Ascending aorta (tissue), 2 donors: ENCODE measurements at places on chromosomes 6 and 20. TPM values are rescaled to one million over a fixed set of nuclear protein-coding genes. Genes with fewer than 3 reads are reported as not detected.

SCRT2 gene
- total RNA-seq, result not detected

- no peak for DNase-seq
Observed at GRCh38 chr6:128515550-128516513, 4.6 kb downstream of the PTPRK start.

DNA sequence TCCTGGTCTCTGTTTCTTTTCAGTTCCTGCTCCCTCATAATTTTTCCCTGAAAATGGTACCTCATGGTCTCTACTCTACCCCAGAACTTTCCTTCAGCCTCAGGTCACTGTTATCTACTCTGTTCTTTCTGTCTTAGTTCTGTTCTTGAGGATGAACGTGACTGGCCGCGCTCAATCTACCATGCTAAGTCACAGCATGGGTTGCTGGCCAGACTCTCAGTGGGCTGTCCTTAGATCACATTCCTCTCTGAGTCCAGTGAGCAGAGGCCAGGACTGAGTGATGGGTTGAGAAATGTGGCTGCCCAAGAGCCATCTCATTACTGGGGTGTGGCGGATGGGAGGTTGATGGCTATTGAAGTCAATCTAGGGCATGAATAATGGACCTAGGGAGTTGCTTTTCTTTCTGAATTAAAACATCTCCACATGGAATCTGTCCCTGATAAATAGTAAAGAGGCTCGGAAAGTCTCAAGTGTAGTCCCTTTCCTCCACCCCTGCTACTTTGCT is 164.0 kb upstream of the DTNBP1 start:
- no peak for DNase-seq

DNA sequence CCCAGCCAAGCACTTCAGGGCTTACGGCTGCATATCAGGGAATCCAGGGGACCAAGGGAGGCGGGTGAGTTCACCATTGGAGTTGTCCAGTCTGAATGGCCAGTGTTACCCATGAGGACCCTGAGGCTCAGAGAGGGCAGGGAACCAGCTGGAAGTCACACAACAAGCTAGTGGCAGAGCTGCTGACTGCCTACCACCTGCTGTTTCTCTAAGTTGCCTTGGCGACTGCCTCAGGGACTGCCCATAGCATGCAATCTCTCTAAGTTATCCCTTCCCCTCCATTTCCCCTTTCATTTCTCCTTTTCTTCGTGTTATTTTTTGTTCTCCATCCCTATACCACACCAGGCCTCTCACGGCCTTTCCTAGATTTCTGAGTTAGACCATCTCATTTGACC is 71.8 kb upstream of the SIRPA start:
- DNase-seq, result no peak

- DNase-seq, result no peak
Observed at GRCh38 chr6:20213271-20213798, 1.1 kb upstream of the MBOAT1 start.

DNA sequence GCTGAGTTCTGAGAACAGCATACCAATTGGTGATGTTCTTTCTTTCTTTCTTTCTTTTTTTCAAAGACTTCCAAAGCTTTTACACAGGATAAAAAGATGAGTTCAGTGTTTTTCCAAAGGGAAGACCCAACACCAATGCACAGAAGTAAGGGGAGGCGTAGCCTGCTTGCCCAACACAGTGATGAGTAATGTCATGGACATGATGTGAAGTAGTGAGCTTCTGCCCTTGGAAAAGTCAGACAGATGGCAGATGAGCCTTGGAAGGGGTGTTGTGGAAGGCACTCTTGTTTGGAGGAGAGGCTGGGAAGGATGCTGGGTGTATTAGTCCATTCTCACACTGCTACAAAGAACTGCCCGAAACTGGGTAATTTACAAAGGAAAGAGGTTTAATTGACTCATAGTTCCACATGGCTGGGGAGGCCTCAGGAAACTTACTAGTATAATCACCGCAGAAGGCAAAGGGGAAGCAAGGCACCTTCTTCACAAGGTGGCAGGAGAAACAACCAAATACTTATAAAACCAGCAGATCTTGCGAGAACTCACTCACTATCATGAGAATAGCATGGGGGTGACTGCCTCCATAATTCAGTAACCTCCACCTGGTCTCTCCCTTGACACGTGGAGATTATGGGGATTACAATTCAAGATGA is 12.6 kb downstream of the LRP11 start:
- no peak for DNase-seq

DNA sequence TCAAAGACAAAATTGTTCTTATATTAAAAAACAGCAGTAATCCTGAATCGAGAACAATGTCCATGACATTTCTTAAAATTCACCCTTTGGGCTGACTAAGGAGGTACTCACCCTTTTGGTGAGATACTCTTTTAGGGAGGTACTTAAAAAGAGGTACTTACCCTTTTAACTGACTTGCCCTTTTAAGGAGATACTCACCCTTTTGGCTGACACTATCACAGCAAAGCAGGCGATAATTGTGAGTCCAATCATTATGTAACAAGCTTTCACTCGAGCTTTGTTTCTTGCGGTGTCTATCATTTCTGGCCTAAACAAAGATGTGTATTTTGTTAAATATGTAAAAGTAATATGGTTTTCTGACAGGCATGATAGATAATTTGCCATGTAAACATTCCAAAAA is 3.7 kb downstream of the FAM162B start:
- DNase-seq, result no peak
